ENCODE measurements at places on chromosomes 5 and 9.

DNA sequence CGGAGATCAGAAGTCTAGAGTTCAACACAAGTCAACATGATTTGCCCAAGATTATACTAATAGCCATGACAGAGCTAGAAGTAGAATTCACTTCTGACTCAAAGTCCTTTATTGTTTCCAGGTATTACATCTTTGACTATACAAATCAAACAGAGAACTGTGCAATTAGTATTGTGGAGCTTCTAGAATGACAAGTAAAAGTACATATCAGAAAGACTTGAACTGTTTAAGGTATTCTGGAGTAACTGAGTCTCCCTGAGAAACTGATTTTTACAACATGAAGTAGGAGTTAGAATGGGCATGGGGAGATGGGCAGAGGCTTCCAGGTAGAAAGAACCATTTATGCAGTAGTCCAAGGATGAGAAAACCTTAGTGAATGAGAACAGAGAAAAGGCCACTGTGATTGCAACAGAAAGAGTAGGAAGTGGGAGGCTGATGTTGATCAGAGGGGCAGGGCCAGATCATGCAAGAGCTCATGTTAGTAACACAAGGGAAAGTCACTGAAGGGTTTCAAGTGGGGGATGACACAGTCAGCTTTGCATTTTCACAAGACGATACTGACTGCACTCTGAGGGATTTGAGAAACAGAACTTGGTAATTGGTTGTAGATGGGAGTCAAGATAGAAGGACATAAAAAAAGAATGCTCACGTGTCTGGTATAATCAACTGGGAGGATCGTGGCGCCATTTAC, 280.7 kb downstream of the RFX3 start:
- DNase-seq = no peak

DNA sequence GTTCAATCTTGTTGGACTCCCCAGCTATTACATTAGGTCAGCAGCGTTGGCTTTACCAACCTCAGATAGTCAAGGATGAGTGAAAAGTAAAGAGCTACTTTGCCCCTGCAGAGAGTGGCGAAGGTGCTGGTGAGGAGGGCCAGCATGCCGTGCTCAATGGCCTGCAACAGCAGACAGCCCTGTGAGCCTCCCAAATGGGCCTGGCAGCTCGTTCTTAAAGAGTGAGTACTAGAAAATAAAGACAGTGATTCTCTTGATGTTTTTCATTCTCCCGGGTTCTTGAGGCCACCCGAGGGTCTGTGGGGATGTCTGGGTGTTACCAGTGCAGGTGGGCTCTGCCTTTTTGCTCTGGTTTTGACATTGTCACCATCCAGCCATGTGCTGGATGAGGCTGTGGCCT, 16.2 kb downstream of the GADD45G start:
- no peak for DNase-seq

GRCh38 chr5:154058055-154059038, 19.6 kb downstream of the MFAP3 start:
- no peak for DNase-seq

- no peak for DNase-seq
Observed at GRCh38 chr9:126953041-126953809, 38.6 kb downstream of the RALGPS1 start.

GRCh38 chr5:142412581-142412980, 87.8 kb upstream of the SPRY4 start:
- no peak for DNase-seq

DNA sequence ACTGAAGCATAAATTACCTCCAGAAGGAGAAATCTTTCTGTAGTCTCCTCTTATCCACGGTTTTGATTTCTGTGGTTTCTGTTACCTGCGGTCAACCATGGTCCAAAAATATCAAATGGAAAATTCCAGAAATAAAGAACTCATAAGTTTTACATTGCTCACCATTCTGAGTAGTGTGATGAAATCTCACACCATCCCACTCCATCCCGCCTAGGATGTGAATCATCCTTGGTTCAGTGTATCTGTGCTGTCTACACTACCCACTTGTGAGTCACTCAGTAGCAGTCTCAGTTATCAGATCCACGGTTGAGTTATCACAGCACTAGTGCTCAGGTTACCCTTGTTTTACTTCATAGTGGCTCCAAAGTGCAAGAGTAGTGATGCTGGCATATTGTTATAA, 371.2 kb downstream of the NFIB start:
- no peak for DNase-seq

GRCh38 chr5:123227216-123227615, 138.2 kb downstream of the PRDM6 start:
- no peak for DNase-seq

GRCh38 chr5:126686451-126687126, 85.8 kb downstream of the PHAX start:
- no peak for DNase-seq

- peak; percentile 35 for DNase-seq
Observed at GRCh38 chr5:66807743-66808142, 211.6 kb downstream of the MAST4 start.

- no peak for DNase-seq
Observed at GRCh38 chr5:2517451-2517850, 234.0 kb downstream of the IRX2 start.

DNA sequence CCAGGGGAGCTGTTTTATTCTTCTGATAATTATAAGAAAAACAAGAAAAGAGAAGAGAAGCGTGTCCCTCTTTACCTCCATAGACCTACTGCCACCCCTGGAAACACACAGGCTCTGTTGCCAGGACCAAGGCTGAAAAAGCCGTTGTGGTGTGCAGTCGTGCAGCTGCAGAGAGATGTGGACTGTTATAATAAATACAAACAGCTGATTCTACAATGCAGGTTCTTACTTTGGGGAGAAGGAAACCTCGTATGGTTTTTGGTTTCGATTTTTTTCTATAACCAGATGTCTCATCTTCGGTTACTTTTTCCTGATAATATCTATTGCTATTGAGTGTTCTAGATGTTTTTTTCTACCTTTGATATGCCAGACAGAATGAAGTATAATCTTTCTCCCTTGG, 28.1 kb downstream of the FYB1 start:
- DNase-seq = no peak

DNA sequence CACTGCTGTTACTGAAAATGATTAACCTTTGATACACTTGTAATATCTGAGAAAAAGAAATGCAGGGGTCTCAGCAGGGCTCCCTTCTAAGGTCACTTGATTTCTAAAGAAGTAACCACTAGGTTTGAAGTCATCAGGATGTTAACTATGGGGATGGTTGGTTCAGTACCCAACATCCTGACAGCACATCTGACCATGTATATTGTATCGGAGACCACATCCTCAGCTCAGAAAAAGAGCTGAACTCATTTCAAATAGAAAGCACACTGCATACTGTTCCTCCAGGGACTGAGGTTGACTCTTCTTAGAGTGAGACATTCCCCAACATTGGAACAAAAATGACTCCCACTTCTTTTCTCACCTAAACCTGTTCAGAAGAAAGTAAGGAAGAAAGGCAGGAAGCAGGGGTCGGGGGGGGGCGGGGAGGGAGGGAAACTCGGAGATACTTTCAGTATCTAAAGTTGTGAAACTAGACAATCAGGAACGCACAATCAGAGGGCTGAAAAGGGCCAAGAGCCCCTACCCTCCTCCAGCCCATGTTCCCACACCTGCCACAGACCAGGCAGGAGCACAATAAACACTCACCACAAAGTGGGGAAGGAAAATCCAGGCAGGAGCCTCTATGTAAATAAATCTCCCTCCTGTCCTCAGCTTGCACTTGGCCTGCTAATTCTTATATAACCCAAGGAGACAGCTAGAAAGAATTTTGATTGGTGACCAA, 730 bp upstream of the GZMA start:
- DNase-seq = no peak

DNA sequence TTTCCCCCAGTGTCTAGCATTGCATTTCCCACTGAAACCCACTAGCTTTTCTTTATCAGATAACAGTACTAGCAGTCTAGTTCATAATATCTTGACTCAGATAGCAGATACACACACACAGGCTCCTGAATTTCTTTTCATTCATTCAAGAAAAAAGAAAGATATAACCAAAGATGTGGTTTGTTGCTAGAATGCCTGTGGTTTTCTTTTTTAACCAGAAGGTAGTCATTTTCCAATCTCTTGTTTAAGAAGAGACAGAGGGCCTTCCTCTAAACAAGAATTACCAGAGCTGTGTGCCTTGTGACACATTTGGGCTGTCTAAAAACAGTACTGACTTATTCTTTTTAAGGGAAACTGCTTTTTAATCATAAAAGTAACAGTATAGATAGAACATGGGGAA, 167.3 kb downstream of the PJA2 start:
- DNase-seq = no peak

DNA sequence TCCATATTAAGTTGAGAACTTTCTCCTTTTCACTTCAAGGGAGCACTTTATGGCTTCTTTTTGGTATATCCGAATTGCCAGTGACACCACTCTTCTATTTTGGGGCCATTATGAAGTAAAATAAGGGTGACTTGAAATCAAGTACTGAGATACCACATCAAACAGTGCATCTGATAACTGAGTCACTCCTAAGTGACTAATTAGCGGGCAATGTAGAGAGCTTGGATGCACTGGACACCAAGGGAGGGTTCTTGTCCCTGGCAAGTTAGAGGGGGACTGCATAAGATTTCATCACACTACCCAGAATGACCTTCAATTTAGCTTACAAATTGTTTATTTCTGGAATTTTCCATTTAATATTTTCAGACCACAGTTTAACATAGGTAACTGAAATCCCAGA, 813.9 kb upstream of the CDH10 start:
- DNase-seq = no peak

DNA sequence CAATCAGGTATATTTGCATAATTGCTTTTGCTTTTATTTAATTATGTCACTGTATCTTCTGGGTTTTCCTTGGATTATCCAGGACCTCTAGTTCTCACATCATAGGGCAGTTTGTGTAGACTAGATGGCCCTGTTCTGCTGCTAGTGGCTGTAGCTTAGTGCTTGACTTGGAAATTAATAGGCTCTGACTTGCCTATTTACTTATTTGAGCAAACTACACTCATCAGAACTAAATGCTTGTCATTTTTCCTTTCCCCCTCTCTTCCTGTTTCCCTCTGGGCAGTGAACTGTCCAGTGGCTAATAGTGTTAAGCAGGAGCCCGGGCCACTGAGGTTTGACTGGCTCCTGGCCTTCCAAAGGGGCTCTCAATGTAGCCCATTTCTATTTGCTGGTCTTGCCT, 135.7 kb downstream of the MAN2A1 start:
- no peak for DNase-seq

DNA sequence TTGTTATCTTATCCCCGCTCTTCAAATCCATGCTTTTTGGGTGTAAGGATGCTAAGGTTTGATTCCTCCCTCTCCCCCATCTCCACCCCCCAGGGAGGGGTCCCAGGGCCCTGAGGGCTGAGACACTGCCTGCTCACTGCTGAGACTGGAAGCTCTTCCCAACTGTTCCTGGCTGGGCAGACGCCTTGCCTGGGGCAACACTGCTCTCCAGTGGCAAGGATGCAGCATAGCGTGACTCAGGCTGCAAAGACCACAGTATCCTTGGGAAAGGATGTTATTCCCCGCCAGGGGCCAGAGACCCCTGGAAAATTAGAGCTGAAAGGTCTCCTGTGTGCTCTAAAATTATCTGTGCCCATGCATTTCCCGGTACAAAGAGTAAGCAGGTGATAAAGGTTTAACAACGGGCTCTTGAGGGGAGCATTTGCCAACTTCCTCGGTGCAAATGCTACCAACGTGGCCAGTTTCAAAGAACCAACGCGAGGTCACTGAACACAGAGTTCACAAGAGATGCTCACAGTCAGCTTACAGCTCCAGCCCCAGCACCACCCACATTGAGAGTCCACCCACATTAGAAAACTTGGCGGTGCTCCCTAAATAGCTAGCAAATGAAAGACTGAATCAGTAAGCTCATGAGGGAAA, 271.9 kb downstream of the NSG2 start:
- peak; percentile 78 for DNase-seq

DNA sequence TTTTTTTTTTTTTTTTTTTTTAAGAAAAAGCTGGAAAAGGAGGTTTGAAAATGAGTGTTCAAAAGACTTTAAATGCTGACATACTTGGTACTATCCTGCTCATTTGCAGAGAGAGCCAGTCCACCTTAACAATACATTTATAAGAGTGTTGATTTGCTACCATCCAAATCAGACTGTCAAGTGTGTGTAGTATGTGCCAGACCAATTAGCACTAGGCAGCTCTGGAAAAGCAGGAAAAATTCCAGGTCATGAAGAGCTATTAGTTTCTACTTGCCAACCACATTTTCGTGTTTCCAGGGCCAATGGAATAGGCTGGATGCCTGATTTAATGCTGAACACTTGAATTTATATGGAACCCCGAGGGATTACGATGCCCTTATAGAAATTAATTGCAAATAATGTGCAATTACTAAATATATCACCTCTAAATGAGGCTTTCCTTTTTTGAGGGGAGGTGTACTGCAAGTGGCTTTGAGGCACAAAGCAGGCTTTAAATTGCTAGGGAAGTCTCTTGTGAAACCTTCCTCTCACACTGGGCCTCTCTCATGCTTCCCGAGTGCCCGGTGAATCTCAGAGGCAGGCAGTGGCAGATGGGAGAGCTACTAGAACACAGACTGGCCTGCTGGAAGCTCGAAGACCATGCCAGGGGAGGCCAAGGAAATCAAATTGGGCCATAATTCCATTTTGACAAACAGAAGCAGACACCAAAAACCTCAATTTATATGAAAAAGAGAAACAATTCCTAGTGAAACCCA, 178.7 kb downstream of the PPP2R2B start:
- no peak for DNase-seq

- DNase-seq = no peak
Observed at GRCh38 chr5:112690605-112691338, 46.9 kb upstream of the APC start.

DNA sequence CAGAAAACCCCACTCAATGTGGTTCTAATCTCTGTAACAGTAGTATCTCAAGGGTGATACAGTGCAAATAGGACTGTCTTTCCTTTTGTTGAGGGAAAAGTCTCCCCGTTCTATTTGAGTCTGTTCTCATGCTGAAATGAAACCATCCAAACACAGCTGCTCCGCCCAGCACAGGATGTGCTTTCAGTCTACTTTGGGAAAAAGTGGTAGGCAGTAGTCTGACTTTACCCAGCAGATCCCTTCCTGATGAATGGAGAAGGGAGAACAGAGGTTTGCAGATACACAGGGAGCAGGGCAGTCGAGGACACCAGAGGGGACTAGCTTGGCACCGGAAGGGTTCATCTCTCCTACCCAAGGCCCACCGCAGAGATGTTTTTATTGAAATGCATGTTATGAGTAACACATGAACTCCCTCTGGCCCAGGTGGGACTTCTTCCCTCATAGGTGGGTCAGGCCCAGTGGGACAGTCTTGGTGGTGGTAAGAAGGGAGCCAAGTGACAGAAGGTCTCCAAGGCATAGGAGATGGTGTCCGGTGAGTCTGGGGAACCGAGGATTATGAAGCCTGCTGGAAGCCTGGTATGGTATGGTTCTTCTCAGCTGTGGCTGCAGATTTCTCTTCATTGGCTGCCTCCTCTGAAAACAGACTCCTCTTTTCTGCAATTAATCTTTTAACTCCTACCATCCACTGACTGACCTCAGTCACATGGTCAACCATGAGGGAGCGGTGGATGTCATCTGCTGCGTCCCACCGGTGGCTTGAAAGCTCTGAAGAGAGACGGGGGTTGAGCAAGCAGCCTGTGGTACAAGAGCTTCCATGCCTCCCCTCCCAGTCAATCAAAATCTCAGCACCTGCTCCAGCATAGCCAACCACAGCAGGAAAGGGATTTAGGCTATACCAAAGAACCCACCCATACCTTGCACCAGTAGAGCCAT, 3.0 kb downstream of the EIF4EBP3 start:
- no peak for DNase-seq
